GM23338 (cell line): ENCODE measurements at places on chromosomes 12 and 14. TPM values are rescaled to one million over a fixed set of nuclear protein-coding genes. Genes with fewer than 3 reads are reported as not detected.

SSPN gene
- 2.3 and 2.8 TPM in 2 replicates for polyA plus RNA-seq

PDE3A gene
- 2.1 and 2.7 TPM in 2 replicates for polyA plus RNA-seq

C12orf50 gene
- polyA plus RNA-seq = not detected in 2 replicates

DNA sequence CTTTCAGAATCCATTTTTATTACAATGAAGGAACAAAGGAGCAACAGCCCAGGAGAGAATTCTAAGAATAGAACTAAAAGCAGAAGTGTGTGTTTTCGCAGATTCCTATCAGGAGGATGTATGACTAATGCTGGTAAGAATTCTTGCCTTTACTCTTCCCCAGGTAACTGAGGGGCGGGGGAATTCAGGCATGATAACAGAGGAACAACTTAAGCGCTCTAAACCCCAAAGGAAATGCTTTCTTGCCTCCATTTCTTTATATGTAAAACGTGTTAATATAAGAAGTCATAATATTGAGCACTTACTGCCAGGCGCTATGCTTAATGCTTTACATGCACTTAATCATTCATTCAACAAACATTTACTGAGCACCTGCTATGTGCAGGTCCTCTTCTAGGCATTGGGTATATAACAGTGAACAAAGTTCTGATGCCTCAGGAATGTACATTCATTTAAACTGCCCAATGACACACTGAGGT is 4.5 kb downstream of the HCAR1 start:
- peak; percentile 42 for DNase-seq

TBC1D30 gene
- polyA plus RNA-seq = 1.8 and 2.9 TPM in 2 replicates

MYH7 gene
- 0.05 TPM in 1 of 2 replicates, not detected in the other for polyA plus RNA-seq

GRCh38 chr12:5197131-5197530 is 153.5 kb downstream of the KCNA5 start:
- DNase-seq = no peak

DNA sequence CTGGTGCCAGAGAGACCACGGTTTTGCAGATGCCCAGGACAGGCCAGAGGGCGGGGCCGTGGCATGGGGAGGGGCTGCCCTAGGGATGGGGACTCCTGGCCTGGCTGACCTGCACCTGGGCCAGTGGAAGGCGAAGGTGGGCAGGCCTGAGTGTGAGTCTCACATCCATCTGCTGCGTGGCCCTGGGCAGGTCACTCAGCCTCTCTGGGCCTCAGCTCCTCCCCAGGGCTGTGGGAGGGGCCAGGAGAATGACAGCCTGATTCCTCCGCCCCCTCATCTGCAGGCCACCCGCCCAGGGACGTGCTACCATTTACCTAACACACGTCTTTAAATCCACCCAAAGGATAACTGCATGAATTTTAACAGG is 90.9 kb downstream of the GALNT9 start:
- no peak for DNase-seq

DNA sequence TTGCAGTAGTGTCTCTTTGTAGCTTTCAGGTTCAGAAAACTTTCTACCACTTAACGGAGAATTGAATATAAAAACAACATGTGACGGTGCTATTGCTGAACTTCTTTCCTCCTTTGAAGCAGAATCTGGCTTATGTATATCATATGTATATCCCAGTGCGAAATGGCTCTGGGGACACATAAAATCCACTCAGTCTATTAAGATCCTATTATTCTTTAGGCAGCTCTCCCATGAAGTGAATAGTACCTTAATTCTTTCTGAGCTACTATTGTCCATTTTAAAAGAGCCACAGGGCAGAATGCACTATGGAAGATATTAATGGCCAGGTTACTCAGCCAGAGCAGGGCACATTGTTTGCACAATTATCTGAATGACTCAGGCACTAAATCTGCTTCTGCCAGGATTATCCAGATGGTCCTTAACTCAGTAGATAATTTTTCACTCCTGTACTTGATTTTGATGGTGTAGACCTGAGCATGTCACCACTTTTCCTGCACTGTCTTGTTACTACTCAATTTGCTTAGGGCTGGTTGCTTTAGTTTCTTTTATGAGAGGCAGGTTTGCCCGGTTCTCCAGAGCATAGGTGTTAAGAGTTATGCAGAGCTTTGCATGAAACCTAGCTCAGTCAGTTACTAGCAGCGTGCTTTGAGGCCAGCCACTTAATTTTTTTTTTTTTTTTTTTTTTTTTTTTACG is 5.5 kb downstream of the CNTN1 start:
- no peak for DNase-seq

GRCh38 chr12:1838205-1838993 is 18.0 kb downstream of the LRTM2 start:
- DNase-seq = no peak

GRCh38 chr12:25573346-25573745 is 20.3 kb upstream of the LMNTD1 start:
- DNase-seq = no peak

- no peak for DNase-seq
These were observed 9.1 kb downstream of the RTL1 start for GRCh38 chr14:100894416-100894815.

DNA sequence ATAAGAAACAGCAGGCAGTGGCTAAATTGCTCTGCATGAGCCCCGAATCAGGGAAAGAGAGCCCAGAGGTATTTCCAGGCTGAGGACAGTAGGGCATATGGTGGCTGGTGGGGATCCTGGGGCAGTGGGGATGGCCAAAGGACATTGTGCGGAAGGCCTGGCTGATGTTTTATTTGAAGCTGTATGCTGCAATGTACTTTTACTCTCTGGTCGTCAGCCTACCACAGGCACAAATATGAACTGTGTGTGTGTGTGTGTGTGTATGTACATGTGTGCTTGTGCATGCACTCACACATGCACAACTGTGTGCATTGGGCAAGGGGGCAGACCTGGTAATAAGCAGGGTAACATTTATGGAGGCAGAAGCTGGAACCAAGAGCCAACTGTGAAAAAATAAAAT is 74.7 kb upstream of the GZMB start:
- DNase-seq = no peak

- DNase-seq = peak; percentile 49
These were observed 594 bp downstream of the TAMALIN start for GRCh38 chr12:52007158-52007921.

- DNase-seq = peak; percentile 34
These were observed 117.5 kb upstream of the RFLNA start for GRCh38 chr12:124177276-124177950.

GLT8D2 gene
- polyA plus RNA-seq = 3.2 and 4.2 TPM in 2 replicates

DNA sequence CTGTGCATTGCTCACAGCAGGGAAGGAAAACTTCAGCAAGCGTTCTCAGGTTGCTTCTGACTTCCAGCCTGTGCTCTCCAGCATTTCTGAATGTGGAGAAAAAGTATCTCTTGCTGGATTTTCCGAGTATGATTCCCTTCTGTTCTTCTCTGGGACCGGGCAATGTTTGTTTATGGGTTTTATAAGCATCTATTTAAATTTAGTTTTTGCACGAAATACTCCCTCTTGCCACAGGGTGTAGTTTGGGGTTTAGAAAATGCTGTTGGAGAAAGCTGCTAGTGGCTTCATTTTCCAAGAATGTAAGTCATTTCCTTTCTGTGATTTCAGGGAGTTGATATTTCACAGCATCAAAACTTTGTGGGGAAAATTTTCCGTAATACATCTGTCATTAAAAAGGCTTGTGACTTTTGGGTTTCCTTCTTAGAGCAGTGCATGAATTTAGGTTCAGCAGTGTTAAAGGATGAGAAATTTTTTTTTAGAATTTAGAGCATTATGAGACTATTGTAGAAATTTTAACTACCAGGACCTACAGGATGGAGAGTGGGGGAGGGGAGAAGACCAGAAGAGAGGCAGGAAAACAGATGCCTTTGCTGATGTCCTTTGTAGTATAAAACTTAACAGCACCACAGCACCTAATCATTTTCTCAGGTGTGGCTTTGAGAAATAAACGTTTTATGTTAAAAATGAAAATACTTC is 1.5 kb downstream of the FRMD6 start:
- DNase-seq = peak; percentile 67

GRCh38 chr14:23297611-23298277 is 4.9 kb downstream of the PPP1R3E start:
- DNase-seq = no peak

GRCh38 chr14:69101331-69101826 is 51.5 kb downstream of the DCAF5 start:
- DNase-seq = peak; percentile 64

GRCh38 chr12:53964315-53964713 is 8.6 kb upstream of the HOXC11 start:
- DNase-seq = no peak

- DNase-seq = no peak
These were observed 12.3 kb downstream of the NEMP1 start for GRCh38 chr12:57066245-57066644.

NFE2 gene
- polyA plus RNA-seq = 1.8 and 3.0 TPM in 2 replicates
